ENCODE measurements at places on chromosomes 2 and 18. TPM values are rescaled to one million over a fixed set of nuclear protein-coding genes. Genes with fewer than 3 reads are reported as not detected.

- no peaks in the 10 kb centered on the region for H3K27me3 ChIP-seq
- no peak overlapping the region for H3K27ac ChIP-seq
- H3K4me3 ChIP-seq = no peak overlapping the region
- no peaks in the 10 kb centered on the region for H3K36me3 ChIP-seq
- no peak for DNase-seq
Measured at GRCh38 chr2:204795156-204795555, 249.9 kb downstream of the PARD3B start.

- no peaks in the 10 kb centered on the region for H3K36me3 ChIP-seq
- H3K27me3 ChIP-seq = no peaks in the 10 kb centered on the region
- DNase-seq = no peak
- peaks cover 18% of the 10 kb centered on the region for H3K4me1 ChIP-seq
- H3K27ac ChIP-seq = no peak overlapping the region
Measured at GRCh38 chr2:60512062-60512622, 41.3 kb downstream of the BCL11A start.

GRCh38 chr18:5380586-5380985 lies 85.1 kb upstream of the ZBTB14 start:
- no peak overlapping the region for H3K27ac ChIP-seq
- no peaks in the 10 kb centered on the region for H3K27me3 ChIP-seq
- no peak for DNase-seq
- H3K36me3 ChIP-seq = no peaks in the 10 kb centered on the region
- H3K4me1 ChIP-seq = no peaks in the 10 kb centered on the region

The PSTPIP2 gene
- total RNA-seq = 0.77 TPM

The TSGA10 gene
- 1.8 TPM for total RNA-seq

- peaks cover 32% of the 10 kb centered on the region for H3K4me1 ChIP-seq
- H3K36me3 ChIP-seq = peaks cover 25% of the 10 kb centered on the region
- H3K27me3 ChIP-seq = no peaks in the 10 kb centered on the region
- H3K4me3 ChIP-seq = no peak overlapping the region
Measured at GRCh38 chr2:25308599-25308998, 33.1 kb downstream of the DNMT3A start.

- no peak for DNase-seq
- peaks cover 14% of the 10 kb centered on the region for H3K4me1 ChIP-seq
- H3K27me3 ChIP-seq = no peaks in the 10 kb centered on the region
- H3K27ac ChIP-seq = no peak overlapping the region
Measured at GRCh38 chr18:23115683-23116096, 19.6 kb upstream of the CABLES1 start.

The HS1BP3 gene
- total RNA-seq = 13.4 TPM

- no peaks in the 10 kb centered on the region for H3K36me3 ChIP-seq
- no peak overlapping the region for H3K27ac ChIP-seq
- H3K27me3 ChIP-seq = no peaks in the 10 kb centered on the region
- no peak overlapping the region for H3K4me3 ChIP-seq
Measured at GRCh38 chr2:161613161-161613560, 11.1 kb upstream of the SLC4A10 start.

DNA sequence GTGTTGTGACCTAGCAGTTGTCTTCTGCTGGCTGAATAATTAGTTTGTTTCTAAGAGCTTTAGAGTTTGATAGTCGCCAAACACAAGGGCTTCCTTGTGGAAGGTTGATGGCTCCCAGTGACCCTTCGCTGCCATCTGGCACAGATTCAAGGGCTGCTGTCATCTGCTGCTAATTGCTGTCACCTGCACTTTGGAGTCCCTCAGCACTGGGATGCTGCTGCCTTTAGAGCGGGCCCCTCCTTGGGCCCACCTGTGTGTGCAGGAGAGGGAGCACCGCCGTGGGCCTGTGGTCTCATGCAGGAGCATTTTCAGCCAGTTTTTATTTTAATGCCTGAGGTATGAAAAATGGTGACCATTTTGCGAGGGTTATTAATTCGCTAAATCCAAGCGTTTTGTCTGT lies 154.0 kb upstream of the NFATC1 start:
- H3K27me3 ChIP-seq = no peaks in the 10 kb centered on the region
- H3K4me1 ChIP-seq = no peaks in the 10 kb centered on the region
- H3K36me3 ChIP-seq = no peaks in the 10 kb centered on the region

GRCh38 chr18:78692105-78692504 lies 287.5 kb upstream of the SALL3 start:
- no peaks in the 10 kb centered on the region for H3K36me3 ChIP-seq
- no peak overlapping the region for H3K4me3 ChIP-seq
- no peak for DNase-seq

GRCh38 chr2:174902506-174903263 lies 102.5 kb downstream of the CHN1 start:
- DNase-seq = no peak
- no peaks in the 10 kb centered on the region for H3K4me1 ChIP-seq
- H3K27me3 ChIP-seq = no peaks in the 10 kb centered on the region
- H3K27ac ChIP-seq = no peak overlapping the region
- no peaks in the 10 kb centered on the region for H3K36me3 ChIP-seq

The HOXD13 gene
- not detected for total RNA-seq

All from heart right ventricle (tissue), 16 donors.